Chondrocyte (in vitro differentiated cells): ENCODE measurements at places on chromosomes 12 and 14.

DNA sequence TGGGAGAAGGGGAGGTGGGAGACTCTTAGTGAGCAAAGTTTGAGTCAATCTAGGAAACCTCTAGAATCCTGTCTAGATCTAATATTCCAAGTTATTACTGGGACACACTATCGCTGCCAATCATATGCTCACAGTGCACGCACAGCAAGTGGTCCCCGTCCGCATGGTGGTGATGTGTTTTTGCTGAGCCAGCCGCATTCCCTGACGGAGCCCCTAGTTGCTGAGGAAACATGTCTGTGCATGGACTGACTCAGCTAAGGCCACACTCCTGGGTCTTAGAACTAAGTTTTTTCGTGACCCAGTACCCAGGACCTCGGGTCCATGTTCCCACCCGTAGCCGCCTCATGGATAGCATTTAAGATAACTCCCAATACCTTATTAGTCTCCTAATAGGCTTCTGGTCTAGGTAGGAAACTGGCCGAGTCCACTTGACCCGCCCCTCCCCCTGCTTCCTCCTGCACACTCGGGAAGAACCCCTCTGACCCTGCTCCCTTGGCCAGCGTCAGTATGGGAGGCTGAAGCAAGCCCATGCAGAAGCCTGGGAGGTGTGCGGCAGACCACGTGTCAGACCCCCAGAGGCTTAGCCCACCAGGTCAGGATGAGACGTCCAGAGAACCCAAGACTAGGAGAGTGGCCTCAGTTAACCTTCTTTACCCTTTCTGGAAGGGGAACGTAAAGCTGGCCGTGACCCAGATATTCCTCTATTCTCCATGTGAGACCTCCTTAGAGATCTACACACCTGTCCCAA lies 200.5 kb downstream of the ETV6 start:
- H3K27me3 ChIP-seq = no peaks in the 10 kb centered on the region
- no peak for DNase-seq
- no peak overlapping the region for H3K27ac ChIP-seq
- no peak overlapping the region for H3K4me3 ChIP-seq
- peaks cover 13% of the 10 kb centered on the region for H3K4me1 ChIP-seq

DNA sequence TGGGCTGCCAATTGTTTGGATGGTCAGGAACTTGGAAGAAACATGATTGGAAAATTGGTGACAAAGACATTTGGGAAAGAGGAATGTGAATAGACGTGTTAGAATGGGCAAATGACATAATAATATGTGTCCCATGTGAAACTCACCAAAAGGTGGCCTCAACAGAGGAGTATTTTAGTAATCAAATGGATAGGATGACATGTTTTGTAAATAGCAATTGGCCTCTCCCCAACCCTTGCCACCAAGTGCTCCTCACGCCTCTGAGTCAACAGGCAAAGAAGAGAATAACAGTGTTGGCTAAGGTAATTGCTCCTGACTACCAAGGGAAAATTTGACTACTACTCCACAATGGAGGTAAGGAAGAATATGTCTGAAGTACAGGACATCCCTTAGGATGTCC lies 81.4 kb downstream of the ATXN7L3B start:
- H3K4me3 ChIP-seq = no peak overlapping the region
- no peaks in the 10 kb centered on the region for H3K4me1 ChIP-seq
- H3K27ac ChIP-seq = no peak overlapping the region
- peaks cover 13% of the 10 kb centered on the region for H3K27me3 ChIP-seq
- DNase-seq = no peak

DNA sequence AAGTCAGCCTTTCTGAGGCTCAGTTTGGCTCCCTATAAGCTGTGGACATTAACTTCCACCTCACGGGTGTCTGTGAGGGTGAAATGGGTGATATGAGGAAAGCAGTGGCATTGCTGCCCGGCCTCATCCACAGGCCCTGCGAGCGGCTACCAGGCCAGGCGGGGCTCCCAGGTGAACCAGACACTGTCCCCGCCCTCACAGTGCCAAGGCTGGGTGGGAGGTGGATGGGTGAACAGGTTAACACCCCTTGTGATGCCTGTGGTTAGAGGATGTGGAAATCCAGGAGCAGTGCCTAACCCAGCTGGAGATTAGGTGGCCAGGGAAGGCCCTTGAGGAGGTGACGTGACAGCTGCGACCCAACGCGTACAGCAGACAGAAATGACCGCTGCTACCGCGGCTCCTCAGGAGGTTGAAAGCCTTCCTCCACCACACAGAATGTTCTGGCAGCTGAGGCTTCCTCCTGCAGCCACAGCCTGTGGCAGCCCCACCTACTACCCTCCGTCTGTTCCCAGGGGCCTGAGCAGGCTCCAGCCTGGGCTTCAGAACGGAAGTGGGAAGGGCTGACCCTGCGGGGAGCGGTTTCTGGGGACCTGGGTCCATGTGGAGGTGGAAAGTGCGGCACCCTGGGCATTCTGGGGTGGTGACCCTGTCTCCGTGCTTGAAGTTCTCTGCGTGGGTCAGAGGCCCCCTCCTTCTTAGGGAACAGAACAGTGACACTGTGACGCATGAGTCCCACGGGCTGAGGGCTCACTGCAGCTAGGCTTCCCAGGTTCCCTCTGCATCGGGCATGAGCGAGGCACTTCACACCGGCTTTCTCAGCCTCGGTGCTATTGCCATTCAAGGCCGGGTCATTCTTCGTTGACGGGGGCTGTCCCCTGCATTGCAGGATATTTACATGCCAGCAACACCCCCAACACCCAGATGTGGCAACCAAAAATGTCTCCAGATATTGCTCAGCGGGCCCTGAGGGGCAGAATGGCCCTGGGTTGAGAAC lies 9.7 kb downstream of the MMAB start:
- H3K4me3 ChIP-seq = no peak overlapping the region
- no peak overlapping the region for H3K27ac ChIP-seq
- no peaks in the 10 kb centered on the region for H3K4me1 ChIP-seq
- H3K27me3 ChIP-seq = no peaks in the 10 kb centered on the region
- DNase-seq = no peak
- H3K36me3 ChIP-seq = peaks cover 6% of the 10 kb centered on the region

GRCh38 chr12:203462-204260 lies 10.3 kb downstream of the SLC6A12 start:
- peaks cover 48% of the 10 kb centered on the region for H3K27me3 ChIP-seq
- H3K36me3 ChIP-seq = peaks cover 2% of the 10 kb centered on the region
- no peak for DNase-seq
- peak overlapping the region; percentile 61 for H3K4me3 ChIP-seq

GRCh38 chr12:98644433-98644711 lies 216 bp downstream of the IKBIP start:
- peak overlapping the region; percentile 97 for H3K27ac ChIP-seq
- H3K27me3 ChIP-seq = no peaks in the 10 kb centered on the region
- peak; percentile 91 for DNase-seq
- H3K4me3 ChIP-seq = peak overlapping the region; percentile 96
- peaks cover 7% of the 10 kb centered on the region for H3K36me3 ChIP-seq

DNA sequence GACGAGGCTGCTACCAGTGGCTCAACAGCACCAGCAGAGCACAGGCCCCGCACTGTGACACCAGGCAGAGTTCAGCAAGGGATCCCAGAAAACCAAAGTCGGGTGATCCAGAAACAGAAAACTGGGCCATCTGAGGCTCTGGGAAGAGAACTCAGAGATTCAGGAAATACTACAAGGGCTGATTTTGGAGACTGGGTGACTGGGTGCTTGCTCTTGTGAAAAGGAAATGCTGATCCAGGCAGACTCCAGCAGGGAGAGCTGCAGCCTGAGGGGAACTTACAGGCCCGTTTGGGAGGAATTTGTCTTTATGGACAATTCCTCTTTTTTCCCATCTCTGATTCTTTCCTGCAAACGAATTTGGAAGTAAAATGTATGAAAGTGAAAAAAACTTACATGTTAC lies 28.2 kb downstream of the FOXN3 start:
- no peaks in the 10 kb centered on the region for H3K27me3 ChIP-seq
- peaks cover 43% of the 10 kb centered on the region for H3K4me1 ChIP-seq

GRCh38 chr14:74836251-74836960 lies 39.5 kb downstream of the PROX2 start:
- no peak overlapping the region for H3K4me3 ChIP-seq
- H3K27ac ChIP-seq = no peak overlapping the region

GRCh38 chr14:41521891-41522290 lies 84.8 kb upstream of the LRFN5 start:
- DNase-seq = no peak
- H3K36me3 ChIP-seq = no peaks in the 10 kb centered on the region
- H3K4me3 ChIP-seq = no peak overlapping the region
- H3K27ac ChIP-seq = no peak overlapping the region

DNA sequence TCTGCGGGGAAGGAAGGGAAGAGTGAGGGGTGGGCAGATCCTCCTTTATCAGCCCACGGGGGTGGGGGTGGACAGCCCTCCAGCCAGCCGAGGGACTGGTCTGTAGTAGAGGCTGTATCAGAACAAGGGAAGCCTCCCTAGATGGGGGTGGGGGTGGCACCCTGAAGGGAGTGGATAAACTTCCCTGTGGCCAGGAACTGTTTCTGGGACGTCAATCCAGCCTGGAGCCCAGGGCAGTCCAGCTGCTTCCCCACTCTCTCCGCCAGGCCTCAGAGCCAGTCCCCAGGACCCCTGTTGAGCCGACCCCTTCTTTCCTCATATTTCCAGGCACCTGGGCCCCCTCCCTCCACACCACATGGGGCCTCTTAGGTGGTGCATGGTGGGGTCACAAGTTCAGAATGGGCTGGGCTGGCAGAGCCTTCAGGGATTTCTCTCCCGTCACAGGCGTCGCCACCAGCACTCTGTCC lies 6.7 kb downstream of the PLD4 start:
- H3K27me3 ChIP-seq = no peaks in the 10 kb centered on the region
- no peak for DNase-seq
- no peak overlapping the region for H3K4me3 ChIP-seq
- H3K27ac ChIP-seq = peak overlapping the region; percentile 63

DNA sequence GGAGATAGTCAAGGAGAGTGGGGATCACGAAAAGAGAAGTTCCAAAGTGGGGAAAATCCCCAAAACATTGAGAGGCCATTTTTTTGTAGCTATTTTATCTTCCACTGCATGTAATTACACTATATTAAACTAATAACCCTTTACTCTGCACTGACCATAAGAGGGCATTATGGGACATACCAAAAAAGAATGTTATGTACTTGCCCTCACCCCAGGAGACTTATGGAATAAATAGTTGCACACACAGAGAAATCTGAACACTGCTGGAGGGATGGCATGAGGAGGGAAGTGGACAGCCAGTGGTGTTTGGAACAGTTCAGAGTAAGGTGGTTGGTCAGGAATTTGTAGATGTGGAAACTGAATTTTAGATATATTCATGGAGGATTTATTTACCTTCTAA lies 422.9 kb downstream of the SNAPC1 start:
- no peaks in the 10 kb centered on the region for H3K4me1 ChIP-seq
- DNase-seq = no peak
- H3K27ac ChIP-seq = no peak overlapping the region
- H3K36me3 ChIP-seq = no peaks in the 10 kb centered on the region
- peaks cover 63% of the 10 kb centered on the region for H3K27me3 ChIP-seq
- H3K4me3 ChIP-seq = no peak overlapping the region

DNA sequence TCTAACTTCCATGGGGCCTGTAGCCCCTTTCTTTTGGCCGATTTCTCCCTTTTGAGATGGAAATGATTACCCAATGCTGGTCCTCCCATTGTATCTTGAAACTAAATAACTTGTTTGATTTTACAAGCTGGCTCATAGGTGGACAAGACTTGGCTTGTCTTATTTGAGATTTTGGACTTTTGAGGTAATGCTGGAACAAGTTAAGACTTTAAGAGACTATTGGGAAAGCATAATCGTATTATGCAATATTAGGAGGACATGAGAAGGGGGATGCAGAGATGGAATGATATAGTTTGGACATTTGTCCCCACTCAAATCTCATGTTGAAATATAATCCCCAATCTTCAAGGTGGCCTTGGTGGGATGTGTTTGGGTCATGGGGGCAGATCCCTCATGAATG lies 49.2 kb upstream of the LYZ start:
- H3K36me3 ChIP-seq = no peaks in the 10 kb centered on the region
- no peaks in the 10 kb centered on the region for H3K4me1 ChIP-seq

GRCh38 chr14:77892381-77892871 lies 92.5 kb downstream of the ADCK1 start:
- H3K27me3 ChIP-seq = no peaks in the 10 kb centered on the region
- DNase-seq = peak; percentile 26
- H3K36me3 ChIP-seq = peaks cover 16% of the 10 kb centered on the region
- H3K4me1 ChIP-seq = no peaks in the 10 kb centered on the region
- no peak overlapping the region for H3K27ac ChIP-seq

GRCh38 chr12:24252602-24253001 lies 303.1 kb upstream of the SOX5 start:
- no peaks in the 10 kb centered on the region for H3K4me1 ChIP-seq
- H3K27ac ChIP-seq = no peak overlapping the region
- no peaks in the 10 kb centered on the region for H3K27me3 ChIP-seq
- no peak overlapping the region for H3K4me3 ChIP-seq
- no peak for DNase-seq
- H3K36me3 ChIP-seq = peaks cover 2% of the 10 kb centered on the region

- no peaks in the 10 kb centered on the region for H3K27me3 ChIP-seq
- no peak for DNase-seq
- H3K27ac ChIP-seq = peak overlapping the region; percentile 18
- no peak overlapping the region for H3K4me3 ChIP-seq
- H3K4me1 ChIP-seq = peaks cover 54% of the 10 kb centered on the region
- H3K36me3 ChIP-seq = no peaks in the 10 kb centered on the region
These were observed 20.0 kb downstream of the TMEM30B start for GRCh38 chr14:61260939-61261776.

- H3K27me3 ChIP-seq = no peaks in the 10 kb centered on the region
- DNase-seq = no peak
- no peak overlapping the region for H3K4me3 ChIP-seq
- peak overlapping the region; percentile 28 for H3K27ac ChIP-seq
These were observed 31.0 kb downstream of the NFYB start for GRCh38 chr12:104106965-104107364.

- no peak for DNase-seq
- peak overlapping the region; percentile 78 for H3K27ac ChIP-seq
- no peak overlapping the region for H3K4me3 ChIP-seq
- peaks cover 42% of the 10 kb centered on the region for H3K4me1 ChIP-seq
These were observed 127.7 kb downstream of the ZFP36L1 start for GRCh38 chr14:68665131-68665530.

DNA sequence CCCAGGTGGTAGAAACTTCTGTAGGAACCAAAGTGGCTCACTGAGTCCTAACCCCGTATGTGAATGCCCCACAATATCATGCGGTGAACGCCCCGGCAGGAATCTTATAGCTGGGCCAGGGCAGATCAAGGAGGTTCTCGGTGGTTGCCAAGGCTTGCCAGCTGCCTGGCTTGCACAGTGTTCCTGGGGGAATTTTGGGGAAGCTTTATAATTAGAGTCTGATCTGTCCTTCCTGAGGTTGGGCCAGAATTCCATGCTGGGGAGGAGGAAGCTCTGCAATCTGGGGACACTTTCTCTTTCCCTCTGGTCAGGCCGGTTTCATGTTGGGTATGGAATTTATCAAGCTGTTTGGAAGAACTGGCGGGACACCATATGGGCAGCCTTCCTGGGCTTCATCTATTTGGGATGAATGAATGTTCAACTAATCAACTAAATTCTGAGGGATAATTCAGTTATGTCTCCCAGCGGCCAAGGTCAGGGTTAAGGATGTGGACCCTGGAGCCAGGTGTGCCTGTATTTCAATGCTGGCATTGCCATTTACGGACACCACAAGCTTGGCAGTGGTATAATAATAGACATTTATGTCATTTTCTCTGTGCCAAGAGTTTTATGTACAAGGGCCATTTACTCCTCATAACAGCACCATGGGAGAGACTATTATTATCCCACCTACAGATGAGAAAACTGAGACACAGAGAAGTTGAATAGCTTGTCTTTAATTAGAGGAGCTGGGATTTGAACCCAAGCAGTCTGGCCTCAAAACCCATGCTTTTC lies 54.3 kb downstream of the SVOP start:
- peak overlapping the region; percentile 36 for H3K27ac ChIP-seq
- H3K36me3 ChIP-seq = no peaks in the 10 kb centered on the region
- H3K27me3 ChIP-seq = no peaks in the 10 kb centered on the region
- no peak for DNase-seq
- no peak overlapping the region for H3K4me3 ChIP-seq
